ENCODE measurements at places on chromosomes 1 and 21.

- DNase-seq, result no peak
Observed at GRCh38 chr1:118650107-118650807, 337.9 kb downstream of the TBX15 start.

DNA sequence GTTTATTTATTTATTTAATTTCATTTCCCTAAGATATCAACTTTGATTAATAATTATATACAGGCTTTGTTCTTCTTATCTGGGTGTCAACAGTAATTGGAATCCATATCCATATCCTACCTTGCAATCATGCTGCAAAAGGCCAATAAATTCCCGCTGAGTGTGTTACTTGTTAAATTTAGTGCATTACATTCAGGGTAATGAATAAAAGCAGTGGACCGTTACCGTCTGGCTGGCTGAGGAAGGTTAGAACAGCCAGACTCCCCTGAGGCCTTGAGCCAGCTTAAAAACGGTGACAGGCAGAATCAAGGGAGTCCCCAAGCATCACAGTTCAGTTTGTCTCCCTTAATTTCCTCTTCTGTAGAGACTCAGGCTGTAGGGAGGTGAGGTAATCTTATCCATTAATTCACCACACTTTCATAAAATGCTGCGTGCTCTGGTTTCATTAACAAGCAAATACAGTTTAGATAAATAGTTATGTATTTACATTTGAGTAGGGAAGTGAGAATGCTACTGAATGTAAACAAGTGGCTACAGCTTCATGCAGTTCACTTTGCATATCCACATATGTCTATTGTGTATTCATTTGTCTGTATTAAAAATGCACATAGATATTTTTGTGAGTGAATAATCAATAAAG, 888.2 kb upstream of the CXADR start:
- no peak for DNase-seq

DNA sequence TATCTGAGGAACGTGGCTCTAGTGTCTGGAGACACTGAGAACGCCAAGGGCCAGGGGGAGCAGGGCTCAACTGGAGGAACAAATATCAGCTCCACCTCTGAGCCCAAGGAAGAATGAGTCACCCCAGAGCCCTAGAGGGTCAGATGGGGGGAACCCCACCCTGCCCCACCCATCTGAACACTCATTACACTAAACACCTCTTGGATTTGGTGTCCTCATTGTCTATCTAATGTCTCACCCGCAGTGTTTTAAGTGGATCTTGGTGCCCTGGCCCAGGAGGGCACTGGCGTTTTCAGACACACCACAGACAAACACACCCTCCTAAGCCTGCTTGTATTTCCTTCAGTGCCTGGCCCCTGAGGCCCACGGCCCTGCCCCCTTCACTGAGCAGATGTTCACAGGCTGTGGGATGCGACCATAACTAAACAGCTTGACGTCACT, 2.2 kb upstream of the FALEC start:
- DNase-seq, result no peak

DNA sequence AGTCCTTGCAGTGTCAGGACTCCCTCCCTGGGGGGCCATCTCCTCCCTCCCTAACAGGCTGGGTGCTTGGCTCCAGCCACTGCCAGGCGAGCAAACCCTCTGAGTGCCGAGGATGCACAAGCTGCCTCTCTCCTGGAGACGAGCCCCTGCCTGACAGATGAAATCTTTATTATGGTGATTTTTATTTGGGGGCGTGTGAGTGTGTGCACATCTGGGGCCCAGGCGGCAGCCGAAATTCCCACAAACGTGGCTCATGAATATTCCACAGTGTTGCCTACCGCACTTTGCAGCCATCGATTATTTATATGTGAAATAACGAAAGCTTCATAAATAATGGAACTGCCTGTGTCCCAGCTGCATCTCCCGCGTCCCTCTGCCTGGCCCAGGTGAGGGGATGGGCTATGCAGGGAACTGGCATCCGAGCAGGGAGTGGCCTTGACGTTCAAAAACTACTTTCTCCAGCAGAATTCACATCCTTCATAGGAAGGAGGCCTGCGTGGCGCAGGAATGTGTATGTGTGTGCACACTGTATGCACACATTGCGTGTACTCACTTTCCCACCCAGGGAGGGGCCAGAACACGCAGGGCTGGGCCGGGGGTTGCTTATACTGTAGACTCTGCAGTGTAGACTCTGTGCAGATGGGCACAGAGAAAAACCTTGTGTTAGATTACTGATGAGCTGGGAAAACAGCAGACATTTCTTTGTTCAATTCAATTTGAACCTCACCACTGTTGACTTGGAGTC, 73.1 kb downstream of the UBIAD1 start:
- DNase-seq, result no peak

GRCh38 chr1:44315521-44315920, 39.5 kb downstream of the ERI3 start:
- no peak for DNase-seq

- no peak for DNase-seq
Observed at GRCh38 chr1:231248778-231249177, 7.8 kb downstream of the GNPAT start.

- DNase-seq, result no peak
Observed at GRCh38 chr21:27224169-27224568, 257.3 kb upstream of the ADAMTS5 start.

DNA sequence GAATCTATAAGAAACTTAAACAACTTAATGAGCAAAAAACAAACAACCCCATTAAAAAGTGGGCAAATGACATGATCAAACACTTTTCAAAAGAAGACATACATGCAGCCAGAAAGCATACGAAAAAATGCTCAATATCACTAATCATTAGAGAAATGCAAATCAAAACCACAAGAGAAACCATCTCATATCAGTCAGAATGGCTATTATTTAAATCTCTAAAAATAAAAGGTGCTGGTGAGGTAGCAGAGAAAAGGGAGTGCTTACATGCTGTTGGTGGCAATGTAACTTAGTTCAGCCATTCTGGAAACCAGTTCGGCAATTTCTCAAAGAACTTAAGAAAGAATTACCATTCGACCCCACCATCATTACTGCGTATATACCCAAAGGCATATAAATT, 147.7 kb downstream of the FAF1 start:
- DNase-seq, result no peak

DNA sequence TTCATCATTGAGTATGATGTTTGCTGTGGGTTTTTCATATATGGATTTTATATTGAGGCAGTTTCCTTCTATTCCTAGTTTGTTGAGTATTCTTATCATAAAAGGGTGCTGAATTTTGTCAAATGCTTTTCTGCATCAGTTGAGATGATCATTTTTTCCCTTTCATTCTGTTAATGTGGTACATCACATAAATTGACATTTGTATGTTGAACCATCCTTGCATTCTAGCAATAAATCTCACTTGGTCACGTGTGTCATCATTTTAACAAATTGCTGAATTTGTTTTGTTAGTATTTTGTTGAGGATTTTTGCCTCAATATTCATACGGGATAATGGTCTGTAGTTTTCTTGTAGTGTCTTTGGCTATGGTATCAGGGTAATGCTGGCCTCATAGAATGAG, 19.9 kb downstream of the TTC34 start:
- DNase-seq, result no peak

GRCh38 chr1:26084091-26084561, 16.7 kb upstream of the TRIM63 start:
- no peak for DNase-seq

- no peak for DNase-seq
Observed at GRCh38 chr21:44637018-44637850, at the start of gene KRTAP10-10. Gene KRTAP10-10 (plus strand): TSS chr21:44637356. CDS start chr21:44637418, 62 bp downstream.

- peak; percentile 48 for DNase-seq
Observed at GRCh38 chr1:50969611-50970508, at the start of gene CDKN2C. Gene CDKN2C (plus strand): TSS chr1:50970245. CDS start chr1:50970369, 124 bp downstream.

DNA sequence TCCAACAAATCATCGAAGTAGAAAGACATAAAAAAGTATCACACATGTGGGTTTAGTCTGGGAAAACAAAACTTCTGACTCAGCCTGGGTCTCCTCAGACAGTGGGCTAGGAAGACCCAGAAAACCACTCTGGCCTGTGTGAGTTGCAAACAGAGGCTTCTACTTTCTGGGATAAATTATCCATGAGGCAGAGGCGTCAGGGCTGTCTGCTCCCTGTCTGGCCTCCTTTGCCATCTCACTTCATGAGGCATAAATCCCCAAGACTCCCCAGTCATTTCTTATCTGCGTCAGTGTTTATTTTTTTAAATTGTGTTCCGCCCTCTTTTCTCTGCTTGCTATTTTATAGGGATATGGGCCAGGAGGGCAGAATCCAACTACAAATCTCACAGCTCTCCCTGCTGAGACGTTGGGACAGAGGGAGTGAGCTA, 80.6 kb upstream of the TRABD2B start:
- DNase-seq, result no peak

DNA sequence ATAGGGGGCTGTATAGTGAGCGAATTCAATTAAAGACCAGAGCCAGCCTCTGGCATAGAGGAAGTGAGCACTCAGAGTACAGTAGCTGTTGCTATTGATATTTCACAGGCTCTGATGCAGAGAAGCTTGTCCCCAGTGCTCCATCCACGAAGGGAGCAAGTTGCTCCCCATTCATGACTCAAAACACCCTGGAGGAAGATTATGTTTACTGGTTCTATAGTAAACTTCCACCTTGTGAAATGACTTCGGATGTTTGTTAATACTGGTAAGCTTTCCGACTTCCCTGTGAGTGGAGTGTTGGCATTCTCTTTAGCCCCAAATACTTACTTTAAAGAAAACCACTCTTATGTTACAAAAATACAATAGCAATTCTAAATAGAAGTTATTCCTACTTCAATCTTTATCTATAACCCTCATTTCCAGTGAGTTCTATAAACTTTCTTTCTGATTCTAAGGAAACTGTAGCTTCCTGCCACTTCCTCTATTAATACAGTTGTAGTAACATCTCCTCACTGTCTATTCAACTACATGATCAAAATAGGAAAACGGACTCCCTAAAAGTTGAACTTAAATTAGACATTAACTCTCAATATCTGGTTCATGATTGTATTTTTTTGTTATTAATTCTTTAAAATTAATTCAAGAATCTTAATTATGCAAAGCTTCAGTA, 46.4 kb downstream of the ZNF281 start:
- no peak for DNase-seq

- no peak for DNase-seq
Observed at GRCh38 chr1:47936916-47937551, 60.2 kb downstream of the TRABD2B start.

GRCh38 chr1:116312681-116313069, 60.4 kb upstream of the ATP1A1 start:
- no peak for DNase-seq

GRCh38 chr1:85313888-85314696, 37.7 kb upstream of the BCL10 start:
- no peak for DNase-seq

DNA sequence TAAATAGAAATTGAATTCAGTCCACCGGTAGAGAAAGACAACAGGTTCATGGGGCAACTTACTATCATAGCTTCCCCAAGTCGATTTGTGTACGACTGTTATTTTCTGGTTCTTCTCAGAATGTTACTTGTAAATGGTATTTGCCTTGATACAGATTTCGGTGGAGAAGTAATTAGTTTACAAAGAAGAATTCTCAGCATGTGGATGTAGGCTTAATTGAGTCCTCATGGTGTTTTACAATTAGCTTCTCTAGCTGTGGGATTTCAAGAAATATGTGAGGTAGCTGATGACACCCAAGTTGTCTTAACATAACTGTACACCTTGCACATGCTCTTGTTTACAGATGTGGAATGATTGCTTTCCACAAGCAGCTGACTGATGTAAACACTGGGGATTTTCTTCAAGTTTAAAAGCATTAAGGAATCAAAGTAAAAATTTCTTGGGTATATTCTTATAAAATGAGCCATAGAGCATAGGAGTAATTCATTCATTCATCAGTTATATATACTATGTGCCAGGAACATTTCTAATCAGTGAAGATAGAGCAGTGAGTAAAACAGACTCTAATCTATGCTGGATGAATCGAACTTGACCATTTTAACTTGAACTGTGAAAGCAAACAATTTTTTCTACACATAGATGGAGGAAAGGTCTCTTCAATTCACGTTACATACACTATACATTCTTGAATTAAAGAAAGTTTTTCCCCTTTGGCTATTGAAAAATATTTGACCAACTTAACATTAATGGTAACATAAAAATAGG, 1.4 kb downstream of the MACO1 start:
- DNase-seq, result no peak

GRCh38 chr1:15212216-15212953, 34.6 kb upstream of the FHAD1 start:
- no peak for DNase-seq

GRCh38 chr1:75643460-75643859, 32.5 kb upstream of the SLC44A5 start:
- DNase-seq, result no peak

DNA sequence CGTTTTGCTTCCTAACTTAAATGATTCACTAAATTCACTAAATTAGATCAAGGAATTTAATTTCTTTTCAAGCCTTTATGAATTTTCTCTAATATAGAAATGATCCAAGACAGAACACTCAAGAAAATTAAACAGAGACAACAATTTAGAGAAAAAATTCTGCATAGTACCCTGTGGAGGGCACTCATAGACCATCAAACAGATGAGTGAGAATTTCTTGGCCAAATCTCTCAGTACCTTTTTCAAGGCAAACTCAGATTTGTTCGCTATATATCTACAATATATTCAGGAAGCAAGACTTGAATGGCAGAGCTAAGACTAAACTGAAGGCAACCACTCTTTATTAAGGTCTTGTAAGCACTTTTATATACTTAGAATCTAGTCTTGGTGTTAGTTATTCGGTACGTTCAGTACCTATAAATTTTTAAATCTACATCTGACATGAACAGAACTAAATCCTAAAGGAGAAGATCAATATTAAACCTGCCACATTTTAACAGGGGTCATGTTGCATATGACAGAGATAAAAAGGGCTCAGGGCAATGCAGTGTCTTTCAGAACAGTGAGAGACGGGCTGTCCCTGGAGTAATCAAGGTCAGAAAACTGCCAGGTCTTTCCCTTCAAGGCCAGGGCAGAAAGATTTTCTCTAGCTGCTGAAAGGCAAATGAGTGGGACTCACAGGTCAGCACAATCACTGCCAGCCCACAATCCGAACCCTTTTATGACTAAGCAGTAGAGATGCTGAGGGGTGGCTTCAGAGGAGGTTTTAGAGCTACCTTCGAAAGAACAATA, 118.8 kb upstream of the TMPRSS15 start:
- DNase-seq, result no peak

GRCh38 chr1:109111386-109112055, 2.4 kb upstream of the ELAPOR1 start:
- DNase-seq, result no peak

DNA sequence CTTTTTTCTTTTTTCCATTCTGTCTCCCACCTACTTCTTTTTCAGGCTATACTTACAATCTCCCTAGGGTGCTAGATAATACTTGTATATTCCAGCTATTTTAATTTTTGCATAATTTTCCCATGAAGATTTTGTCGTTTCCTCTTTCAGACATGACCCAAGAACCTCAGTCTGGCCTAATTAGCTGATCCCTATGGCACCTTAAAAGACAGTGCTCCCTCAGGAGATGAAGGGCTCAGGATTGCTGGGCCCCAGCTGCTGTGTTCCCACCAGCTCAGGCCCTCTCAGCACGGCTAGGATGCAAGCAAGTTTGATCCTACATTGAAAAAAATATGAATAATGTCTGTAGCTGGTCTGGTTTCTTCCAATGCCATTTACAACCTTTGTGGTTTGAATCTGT, 55.0 kb upstream of the RGS5 start:
- no peak for DNase-seq

- DNase-seq, result no peak
Observed at GRCh38 chr1:31694964-31695313, 8.9 kb downstream of the COL16A1 start.

GRCh38 chr21:28884481-28884880, 108.2 kb downstream of the LTN1 start:
- no peak for DNase-seq
